ENCODE measurements at places on chromosomes 1 and 21. TPM values are rescaled to one million over a fixed set of nuclear protein-coding genes. Genes with fewer than 3 reads are reported as not detected.

S100A9 gene
- polyA plus RNA-seq, result 57.0 TPM

CAMSAP2 gene
- 10.8 TPM for polyA plus RNA-seq

TMEM240 gene
- polyA plus RNA-seq, result 1.6 TPM

SHISAL2A gene
- 0.35 TPM for polyA plus RNA-seq

Data from small intestine (tissue), 16 donors.